ENCODE measurements at places on chromosomes 7 and 10. TPM values are rescaled to one million over a fixed set of nuclear protein-coding genes. Genes with fewer than 3 reads are reported as not detected.

Gene SLC16A9
- total RNA-seq, result 3.3 TPM

Gene ADCYAP1R1
- total RNA-seq, result 1.1 TPM

GRCh38 chr7:45919231-45919784, 1.8 kb downstream of the IGFBP3 start:
- no peaks in the 10 kb centered on the region for H3K4me1 ChIP-seq
- no peak overlapping the region for H3K27ac ChIP-seq
- peaks cover 7% of the 10 kb centered on the region for H3K36me3 ChIP-seq
- no peaks in the 10 kb centered on the region for H3K27me3 ChIP-seq

DNA sequence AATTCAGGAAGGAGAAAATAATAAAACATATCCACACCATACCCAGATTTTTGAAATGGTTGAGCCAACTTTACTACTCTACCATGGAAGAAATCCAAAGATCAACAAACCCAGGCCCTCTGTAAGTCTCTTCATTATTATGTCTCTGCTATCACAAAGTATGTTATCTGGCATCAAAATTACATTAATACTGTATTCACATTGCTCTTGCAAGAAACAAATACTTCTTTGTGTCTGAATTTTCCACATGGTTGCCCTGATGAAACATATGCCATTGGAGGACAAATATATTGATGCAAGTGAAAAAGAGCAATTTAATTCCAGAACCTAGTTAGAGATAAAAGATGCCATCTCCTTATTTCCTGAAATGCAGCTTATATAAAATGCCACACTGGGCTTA, 204.0 kb downstream of the FZD1 start:
- H3K4me1 ChIP-seq, result no peaks in the 10 kb centered on the region
- H3K4me3 ChIP-seq, result no peak overlapping the region
- no peaks in the 10 kb centered on the region for H3K36me3 ChIP-seq
- DNase-seq, result no peak

DNA sequence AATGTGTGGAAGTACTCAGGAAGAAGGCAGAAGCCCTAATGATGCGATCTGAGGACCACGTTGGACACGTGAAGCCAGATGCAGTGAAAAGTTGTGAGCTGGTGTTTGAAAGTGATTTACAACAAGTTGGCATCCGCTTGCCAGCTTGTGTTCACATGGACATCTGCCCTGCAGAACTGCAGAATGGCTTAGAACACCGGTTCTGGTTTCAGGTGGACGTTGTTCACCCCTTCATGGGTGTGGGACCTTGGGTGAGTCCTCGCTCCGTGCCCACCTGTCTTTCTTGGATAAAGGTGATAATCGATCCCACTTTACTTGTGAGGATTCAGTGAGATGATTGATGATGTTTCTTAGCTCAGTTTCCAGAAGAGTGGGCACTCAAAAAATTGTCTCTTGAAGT, 53.8 kb downstream of the CAMK1D start:
- H3K4me3 ChIP-seq, result no peak overlapping the region
- no peak for DNase-seq
- H3K36me3 ChIP-seq, result no peaks in the 10 kb centered on the region
- H3K27ac ChIP-seq, result no peak overlapping the region
- H3K27me3 ChIP-seq, result no peaks in the 10 kb centered on the region
- no peaks in the 10 kb centered on the region for H3K4me1 ChIP-seq

DNA sequence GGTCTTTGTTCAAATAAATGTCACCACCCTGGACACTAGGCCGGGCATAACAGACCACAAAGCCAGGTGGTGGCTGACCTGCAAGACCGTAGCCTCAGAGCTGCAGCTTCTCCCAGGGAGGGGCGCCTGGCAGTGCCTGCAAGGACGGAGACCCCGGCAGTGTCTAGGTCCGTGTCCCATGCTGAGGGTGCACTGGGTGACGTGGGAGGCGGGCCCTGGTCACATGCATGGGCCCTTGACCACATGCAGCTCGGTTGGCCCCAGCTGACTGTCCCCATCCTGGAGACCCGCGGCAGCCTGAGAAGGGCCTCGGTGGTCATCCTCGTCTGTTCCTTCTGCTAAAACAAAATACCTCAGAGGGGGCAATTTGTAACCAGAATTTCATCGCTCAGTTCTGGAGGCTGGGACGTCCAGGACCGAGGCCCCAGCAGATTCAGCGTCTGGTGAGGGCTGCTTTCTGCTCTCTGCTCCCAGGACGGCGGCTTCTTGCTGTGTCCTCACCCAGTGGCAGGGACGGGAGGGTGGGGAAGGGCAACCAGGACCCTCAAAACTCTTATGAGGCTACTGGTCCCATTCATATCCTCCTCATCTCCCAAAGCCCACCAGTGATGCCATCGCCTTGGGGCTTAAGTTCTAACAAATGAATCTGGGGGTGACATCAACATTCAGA, 36.8 kb downstream of the PWWP2B start:
- no peak overlapping the region for H3K27ac ChIP-seq
- H3K4me1 ChIP-seq, result no peaks in the 10 kb centered on the region
- no peaks in the 10 kb centered on the region for H3K36me3 ChIP-seq
- no peaks in the 10 kb centered on the region for H3K27me3 ChIP-seq
- no peak overlapping the region for H3K4me3 ChIP-seq
- no peak for DNase-seq
